ENCODE measurements at places on chromosomes 1 and 21.
A peak's percentile ranks its signal among the peaks of the same experiment; 100 is the strongest.

DNA sequence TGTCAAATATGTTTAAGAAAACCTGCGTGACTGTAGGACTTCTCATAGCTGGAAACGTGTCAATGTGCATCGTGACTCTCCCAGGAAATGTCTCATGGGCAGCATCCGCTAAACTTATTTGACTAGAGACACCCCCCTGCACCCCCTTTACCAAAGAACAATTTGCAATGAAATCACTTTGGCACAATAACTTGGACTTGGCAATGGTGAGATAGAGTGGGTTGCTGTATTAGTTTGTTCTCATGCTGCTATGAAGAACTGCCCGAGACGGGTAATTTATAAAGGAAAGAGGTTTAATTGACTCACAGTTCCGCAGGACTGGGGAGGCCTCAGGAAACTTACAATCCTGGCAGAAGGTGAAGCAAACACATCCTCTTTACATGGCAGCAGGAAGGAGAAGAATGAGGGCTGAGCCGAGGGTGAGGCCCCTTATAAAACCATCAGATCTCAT is 13.8 kb downstream of the CLDN14 start:
- no peak for DNase-seq

- DNase-seq = no peak
Observed at GRCh38 chr1:55534565-55535121, 319.5 kb upstream of the USP24 start.

DNA sequence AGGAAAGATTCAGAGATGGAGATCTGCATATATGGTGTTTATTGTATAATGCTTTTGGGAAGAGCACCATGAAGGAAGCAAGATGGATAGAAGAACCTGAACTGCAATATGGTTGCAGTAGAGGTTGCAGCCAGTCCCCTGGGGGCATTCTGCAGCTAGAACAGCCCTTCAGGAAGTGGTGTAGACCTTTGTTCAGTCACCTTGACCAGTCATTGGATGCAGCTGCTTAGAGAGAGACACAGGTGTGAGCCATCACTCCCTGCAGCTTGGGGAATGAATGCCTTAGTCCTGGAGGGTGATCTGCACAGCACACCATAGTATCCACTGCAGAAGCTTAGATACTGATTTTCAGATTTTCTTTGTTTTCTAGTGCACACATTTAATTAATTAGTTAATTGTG is 42.3 kb downstream of the NEK7 start:
- DNase-seq = no peak

- DNase-seq = peak; percentile 79
Observed at GRCh38 chr1:40532844-40533424, 1.5 kb downstream of the ZNF684 start.

DNA sequence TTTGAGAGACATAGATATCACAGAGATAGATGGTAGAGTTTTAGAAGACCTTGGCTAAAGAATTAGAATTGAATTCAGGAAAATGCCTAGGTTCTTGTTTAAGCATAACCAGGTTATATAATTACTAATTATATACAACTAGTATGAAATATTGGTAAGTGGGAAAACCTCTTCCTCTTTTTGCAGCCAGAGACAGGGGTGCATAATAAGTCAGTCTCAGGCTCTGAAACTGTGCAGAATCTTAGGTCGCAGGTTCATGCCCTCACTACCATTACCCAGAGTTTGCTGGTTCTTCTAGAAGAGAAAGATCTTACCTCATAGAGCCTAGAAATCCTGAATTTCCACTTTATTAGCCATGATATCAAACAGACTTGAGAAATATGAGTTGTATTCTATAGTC is 183.3 kb downstream of the NEK7 start:
- DNase-seq = no peak

DNA sequence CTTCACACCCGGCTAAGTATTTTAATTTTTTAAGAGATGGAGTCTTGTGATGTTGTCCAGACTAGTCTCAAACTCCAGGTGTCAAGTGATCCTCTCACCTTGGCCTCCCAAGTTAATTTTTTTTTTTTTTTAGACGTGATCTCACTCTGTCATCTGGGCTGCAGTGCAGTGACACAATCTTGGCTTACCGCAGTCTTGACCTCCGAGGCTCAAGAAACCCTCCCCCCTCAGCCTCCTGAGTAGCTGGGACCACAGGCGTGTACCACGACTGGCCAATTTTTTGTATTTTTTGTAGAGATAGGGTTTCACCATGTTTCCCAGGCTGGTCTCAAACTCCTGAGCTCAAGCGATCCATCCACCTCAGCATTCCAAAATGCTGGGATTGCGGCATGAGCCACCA is 11.7 kb upstream of the IFNLR1 start:
- no peak for DNase-seq

GRCh38 chr1:42524330-42524729 is 61.2 kb downstream of the CCDC30 start:
- no peak for DNase-seq

DNA sequence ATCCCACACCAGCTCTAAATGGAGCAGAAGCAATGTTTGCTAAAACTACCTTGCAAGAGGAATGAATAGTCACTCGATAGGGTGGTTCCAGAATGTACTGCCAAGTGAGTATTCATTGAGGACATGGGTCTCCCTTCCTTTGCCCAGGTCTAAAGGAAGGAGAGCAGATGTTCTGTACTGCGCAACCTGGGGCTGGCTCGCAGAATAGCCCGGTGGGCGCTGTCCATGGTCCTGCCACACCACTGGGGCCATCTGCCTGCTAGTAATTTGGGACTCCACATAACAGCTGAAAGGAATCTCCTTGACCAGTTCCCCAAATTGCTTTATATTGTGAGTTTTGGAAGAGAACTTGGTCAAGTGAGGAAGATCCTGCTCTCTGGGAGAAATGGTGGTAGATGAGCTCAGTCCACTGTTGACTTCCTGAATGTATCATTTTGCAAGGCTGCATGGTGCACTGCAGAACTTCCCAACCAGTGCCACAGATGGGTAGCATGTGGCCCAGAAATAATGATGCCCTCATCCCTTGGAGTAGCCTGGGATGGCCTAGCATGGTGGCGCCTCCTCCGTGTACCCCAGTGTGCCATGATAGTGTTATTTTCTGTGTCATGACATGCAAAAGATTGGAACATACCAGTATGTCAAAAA is 5.7 kb downstream of the SLC6A17 start:
- peak; percentile 88 for DNase-seq

- no peak for DNase-seq
Observed at GRCh38 chr1:219126377-219126776, 47.3 kb upstream of the LYPLAL1 start.

GRCh38 chr1:201460814-201461644 is 8.0 kb downstream of the PHLDA3 start:
- no peak for DNase-seq

DNA sequence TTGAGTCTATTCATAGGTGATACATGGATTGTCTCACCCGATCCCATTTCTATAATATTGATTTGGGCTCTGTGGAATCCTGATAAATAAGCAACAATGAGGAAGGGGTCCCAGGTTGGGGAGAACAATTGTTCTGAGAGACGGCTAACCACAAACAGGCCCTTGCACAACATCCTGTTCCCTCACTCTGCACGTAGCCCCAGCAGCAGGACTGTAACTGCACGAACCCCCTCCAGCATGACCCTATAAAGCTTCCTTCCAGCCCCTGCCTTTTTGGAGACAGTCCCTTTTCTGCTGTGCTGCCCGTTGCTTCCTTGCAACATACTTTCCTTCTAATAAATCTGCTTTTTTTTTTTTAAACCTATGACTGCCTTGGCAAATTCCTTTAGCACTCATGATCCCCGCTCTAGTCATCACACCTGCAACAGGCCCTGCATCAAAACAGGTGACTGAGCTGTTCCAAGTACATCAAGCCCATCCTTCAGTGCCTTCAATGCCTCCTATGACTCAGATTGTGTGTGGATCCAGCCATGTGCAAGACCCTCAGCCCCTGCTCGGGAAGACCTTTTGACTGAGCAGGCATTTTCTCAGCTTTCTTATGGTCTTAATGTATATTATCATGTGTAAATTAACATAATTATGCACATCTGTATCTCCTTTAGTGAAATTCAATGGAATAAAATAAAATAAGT is 63.7 kb upstream of the B3GALNT2 start:
- peak; percentile 69 for DNase-seq

DNA sequence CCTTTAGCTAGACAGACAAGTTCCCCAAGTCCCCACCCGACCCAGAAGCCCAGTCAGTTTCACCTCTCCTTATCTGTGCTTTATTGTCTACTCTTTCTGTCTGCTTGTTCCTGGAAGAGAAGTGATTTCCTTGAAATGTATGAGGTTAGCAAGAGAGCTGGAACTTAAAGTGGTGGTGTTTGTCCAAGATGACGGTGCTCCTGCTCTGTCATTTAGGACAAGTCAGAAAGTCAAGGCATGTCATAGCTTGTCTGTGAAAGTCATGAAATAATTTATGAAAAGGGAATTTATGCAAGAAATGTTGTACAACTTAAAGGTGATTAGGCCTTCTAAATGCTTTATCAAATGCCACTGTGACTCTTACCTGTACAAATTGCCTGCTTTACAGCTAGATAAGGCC is 178.1 kb downstream of the PLA2G4A start:
- no peak for DNase-seq

- DNase-seq = no peak
Observed at GRCh38 chr1:6967431-6968111, 182.3 kb downstream of the CAMTA1 start.

GRCh38 chr1:61752921-61753389 is 10.7 kb downstream of the PATJ start:
- DNase-seq = no peak

DNA sequence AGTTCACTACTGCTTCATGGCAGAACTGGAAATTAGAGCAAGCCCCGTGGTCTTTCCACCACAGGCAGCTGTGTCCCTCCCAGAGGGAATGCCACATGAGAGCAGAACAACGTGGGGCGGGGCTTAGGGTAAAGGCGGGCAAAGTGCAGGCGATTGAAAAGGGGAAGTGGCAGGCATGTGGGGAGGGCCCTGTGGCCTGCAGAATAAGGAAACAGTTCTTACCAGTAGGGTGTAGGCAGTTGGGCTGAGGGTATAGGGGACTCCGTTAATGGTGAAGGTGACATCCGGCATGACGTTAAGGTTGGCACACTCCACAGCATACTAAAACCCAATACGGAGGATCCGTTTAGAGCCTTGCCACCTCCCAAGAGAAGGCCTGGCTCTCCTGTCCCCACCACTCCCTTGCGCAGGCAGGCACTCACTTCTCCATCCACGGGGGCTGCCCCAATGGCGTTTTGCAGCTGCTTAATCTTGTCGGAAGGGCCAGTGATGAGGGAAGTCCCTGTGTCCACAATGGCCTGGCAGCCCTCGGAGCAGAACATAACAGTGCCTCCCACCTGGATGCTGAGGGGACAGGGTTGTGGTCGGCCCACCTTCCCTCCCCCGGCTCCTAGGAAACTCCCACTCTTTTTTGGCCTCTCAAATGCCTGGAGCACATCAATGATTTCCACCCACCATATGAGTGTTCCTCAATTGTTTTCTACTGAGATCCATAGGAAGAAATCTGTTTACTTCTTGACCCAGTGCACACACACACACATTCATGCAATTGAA is 9.1 kb upstream of the RAB7B start:
- peak; percentile 70 for DNase-seq

DNA sequence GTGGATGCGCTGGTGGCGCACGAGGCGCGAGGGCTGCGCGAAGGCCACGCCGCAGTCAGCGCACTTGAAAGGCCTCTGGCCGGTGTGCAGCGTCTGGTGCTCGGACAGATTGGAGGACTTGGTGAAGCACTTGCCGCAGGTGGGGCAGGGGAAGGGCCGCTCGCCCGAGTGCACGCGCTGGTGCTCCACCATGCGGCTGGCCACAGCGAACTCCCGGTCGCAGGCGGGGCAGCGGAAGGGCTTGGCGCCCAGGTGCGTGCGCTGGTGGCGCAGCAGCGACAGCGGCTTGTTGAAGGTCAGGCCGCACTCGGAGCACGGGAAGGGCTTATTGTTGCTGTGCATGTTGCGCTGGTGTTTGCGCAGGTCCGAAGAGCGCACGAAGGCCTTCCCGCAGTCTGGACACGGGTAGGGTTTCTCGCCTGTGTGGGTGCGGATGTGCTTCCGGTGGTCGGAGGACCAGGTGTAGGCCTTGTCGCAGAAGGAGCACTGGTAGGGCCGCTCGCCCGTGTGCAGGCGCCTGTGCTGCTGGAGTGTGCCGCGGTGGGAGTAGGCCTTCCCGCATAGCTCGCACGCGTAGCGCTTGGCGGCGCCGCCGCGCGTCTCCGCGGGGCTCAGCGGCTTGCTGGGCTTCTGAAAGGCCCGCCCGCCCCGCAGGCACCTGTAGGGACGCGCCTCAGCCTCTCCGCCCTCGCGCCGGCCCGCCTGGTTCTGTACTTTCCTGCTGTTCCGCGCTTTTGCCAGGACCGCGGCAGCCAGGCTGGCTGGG is 4.7 kb downstream of the ZNF648 start:
- no peak for DNase-seq

DNA sequence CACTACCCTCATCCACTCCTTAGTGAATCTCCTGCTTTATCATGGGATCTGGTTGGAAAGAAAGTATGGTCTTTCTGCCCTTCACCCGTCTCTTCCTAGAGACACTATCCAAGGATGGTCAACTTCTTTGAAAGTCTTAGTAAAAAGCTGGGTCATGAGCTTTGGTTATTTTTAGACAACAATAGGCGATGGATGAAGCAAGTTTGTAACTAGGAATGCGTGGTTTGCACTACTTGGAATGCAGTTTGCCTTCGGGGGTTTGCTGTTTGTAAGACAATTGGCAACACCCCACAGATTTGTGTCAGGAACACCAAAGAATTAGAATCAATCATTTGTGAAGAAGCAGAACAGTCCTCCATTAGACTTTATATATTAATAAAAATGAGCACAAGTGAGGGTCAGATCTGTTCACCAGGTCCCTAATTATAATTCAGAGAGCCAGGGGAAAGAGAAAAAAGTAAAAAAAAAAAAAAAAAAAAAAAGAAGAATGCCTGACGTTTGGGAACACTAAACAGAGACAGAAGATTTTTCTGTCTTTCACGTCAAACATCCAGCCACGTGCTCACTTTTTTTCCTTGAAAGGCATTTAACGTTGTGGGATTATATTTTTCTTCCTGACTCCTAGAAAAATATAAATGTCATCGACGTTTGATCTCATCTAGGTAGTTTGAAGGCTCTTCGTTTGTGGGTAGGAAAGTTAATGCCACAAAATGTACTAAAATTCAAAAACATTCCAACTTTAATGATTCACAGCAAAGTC is 60.7 kb upstream of the BTG3 start:
- no peak for DNase-seq

- no peak for DNase-seq
Observed at GRCh38 chr1:243496187-243496646, 240.4 kb downstream of the SDCCAG8 start.

- no peak for DNase-seq
Observed at GRCh38 chr1:228280106-228280901, 72.5 kb downstream of the OBSCN start.

Data from activated CD4-positive, alpha-beta T cell treated with anti-CD3 and anti-CD28 coated beads, Interleukin-2, amount 10 ng/mL, durations not matched to agents 24 days and 14 days (primary cell).